ENCODE measurements at places on chromosomes 1 and 21. TPM values are rescaled to one million over a fixed set of nuclear protein-coding genes. Genes with fewer than 3 reads are reported as not detected.

The F13B gene
- total RNA-seq = not detected

The RGS8 gene
- total RNA-seq = 0.07 TPM

The MCOLN3 gene
- total RNA-seq = 10.6 TPM

The DCDC2B gene
- total RNA-seq = not detected

- H3K4me3 ChIP-seq = no peak overlapping the region
- H3K27ac ChIP-seq = no peak overlapping the region
- H3K27me3 ChIP-seq = no peaks in the 10 kb centered on the region
- no peaks in the 10 kb centered on the region for H3K36me3 ChIP-seq
- no peak for DNase-seq
These were observed 54.8 kb downstream of the OSBPL9 start for GRCh38 chr1:51671527-51672325.

- no peak for DNase-seq
- no peak overlapping the region for H3K4me3 ChIP-seq
- H3K36me3 ChIP-seq = no peaks in the 10 kb centered on the region
- no peaks in the 10 kb centered on the region for H3K27me3 ChIP-seq
- H3K27ac ChIP-seq = no peak overlapping the region
These were observed 101.0 kb upstream of the GUCA2B start for GRCh38 chr1:42052072-42052699.

GRCh38 chr1:16971341-16972188 lies 8.9 kb downstream of the MFAP2 start:
- peak; percentile 75 for DNase-seq
- no peak overlapping the region for H3K27ac ChIP-seq
- no peaks in the 10 kb centered on the region for H3K4me1 ChIP-seq
- H3K4me3 ChIP-seq = no peak overlapping the region
- peaks cover 11% of the 10 kb centered on the region for H3K36me3 ChIP-seq

DNA sequence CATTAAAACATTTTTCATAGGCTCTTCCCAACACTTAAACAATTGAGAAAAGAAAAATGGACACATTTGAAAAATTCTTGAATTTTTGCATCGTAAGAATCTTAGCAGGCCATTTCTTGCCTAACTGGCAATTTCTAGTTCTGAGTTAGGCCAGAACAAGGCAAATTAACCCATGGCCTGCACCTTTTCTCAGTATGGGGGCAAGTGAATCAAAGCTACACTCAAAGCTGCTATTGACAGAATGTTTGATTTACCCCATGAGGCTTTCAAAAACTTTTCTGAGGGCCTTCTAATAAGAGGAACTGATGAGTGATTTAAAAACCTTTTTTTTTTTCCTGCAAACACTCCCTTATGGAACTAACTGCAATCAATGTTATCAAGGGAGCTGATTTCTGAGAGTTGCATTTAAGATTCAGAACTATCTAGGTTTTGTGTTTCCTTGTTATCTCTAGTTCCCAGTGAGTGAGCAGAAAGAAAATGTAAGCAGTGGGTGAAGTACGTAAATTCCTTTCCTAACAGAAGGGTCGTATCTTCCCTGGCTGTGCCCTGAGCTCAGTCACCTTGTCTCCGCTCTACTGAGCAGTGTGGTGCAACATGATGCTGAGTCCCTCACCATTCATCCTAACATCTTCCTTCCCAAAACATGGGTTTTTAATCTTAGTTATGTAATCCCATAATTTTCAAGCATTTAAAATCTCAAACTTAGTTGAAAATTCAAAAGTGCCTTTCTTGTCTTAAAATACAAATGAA lies 353.7 kb downstream of the DPYD start:
- no peaks in the 10 kb centered on the region for H3K4me1 ChIP-seq
- H3K4me3 ChIP-seq = no peak overlapping the region
- no peaks in the 10 kb centered on the region for H3K36me3 ChIP-seq
- no peak for DNase-seq

- no peak for DNase-seq
- H3K27ac ChIP-seq = no peak overlapping the region
- H3K36me3 ChIP-seq = no peaks in the 10 kb centered on the region
- peaks cover 21% of the 10 kb centered on the region for H3K27me3 ChIP-seq
- peaks cover 7% of the 10 kb centered on the region for H3K4me1 ChIP-seq
These were observed 2.5 kb upstream of the RCSD1 start for GRCh38 chr1:167627615-167627864.

DNA sequence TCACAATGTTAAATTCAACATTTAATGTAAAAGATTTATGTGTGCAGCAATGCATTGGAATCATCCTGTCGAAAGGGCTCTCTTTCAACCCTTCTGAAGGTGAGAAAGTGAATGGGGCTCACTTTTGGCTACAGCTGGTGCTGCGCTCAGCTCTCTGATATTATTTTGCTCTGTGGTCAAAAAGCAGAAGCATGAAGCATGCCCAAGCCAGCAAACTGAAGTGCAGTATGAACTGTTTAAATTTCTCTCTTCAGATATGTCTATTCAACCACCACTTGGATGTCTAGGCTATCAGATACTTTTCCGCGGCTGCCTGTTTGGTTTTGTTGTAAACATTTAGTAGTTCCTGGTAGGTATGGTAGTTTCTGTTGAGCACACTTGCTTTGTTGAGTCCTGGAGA lies 216.9 kb upstream of the TMPRSS15 start:
- no peaks in the 10 kb centered on the region for H3K27me3 ChIP-seq
- no peak overlapping the region for H3K27ac ChIP-seq
- H3K4me1 ChIP-seq = no peaks in the 10 kb centered on the region

DNA sequence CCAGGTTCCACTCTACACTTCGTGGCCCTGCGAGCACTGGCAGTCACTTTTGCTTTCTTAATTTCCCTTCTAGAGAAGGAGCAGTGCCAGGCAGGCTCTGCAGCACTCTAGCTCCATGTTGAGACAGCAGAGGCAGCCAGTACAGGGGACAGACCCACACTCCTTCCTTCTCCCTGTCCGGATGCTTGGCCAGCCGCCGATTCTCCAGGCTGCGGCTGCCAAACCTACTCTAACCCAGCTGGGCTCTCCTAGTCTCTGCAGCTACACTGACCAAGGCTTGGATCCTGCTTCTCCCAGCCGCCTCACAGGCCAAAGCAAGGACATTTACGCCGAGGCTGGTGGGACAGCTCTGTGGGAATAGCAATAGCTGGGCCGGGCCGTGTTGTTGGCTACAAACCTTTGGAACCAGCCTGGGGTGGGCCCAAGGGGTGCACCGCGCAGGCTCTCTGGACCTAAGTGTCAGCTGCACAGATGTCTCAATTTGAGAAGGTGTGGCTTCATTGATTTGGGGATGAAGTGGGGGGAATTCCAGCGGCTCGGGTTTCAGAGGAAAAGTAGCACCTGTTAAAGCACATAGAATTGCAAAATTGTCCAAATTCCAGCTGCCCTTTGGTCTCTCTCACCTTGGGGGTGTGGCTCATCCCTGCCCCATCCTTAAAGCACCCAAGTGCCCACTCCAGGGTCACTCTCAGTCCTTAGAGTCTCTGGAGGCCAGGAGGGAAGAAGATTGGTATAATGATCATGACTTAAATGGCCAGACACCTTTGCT lies 3.2 kb downstream of the BARHL2 start:
- DNase-seq = peak; percentile 56
- no peak overlapping the region for H3K4me3 ChIP-seq
- H3K36me3 ChIP-seq = no peaks in the 10 kb centered on the region
- peaks cover 2% of the 10 kb centered on the region for H3K4me1 ChIP-seq

GRCh38 chr1:25898223-25899015 lies 7.8 kb downstream of the STMN1 start:
- H3K36me3 ChIP-seq = peaks cover 49% of the 10 kb centered on the region
- no peaks in the 10 kb centered on the region for H3K4me1 ChIP-seq
- H3K27ac ChIP-seq = no peak overlapping the region
- no peak overlapping the region for H3K4me3 ChIP-seq

- H3K36me3 ChIP-seq = no peaks in the 10 kb centered on the region
- no peak overlapping the region for H3K4me3 ChIP-seq
- DNase-seq = no peak
- no peaks in the 10 kb centered on the region for H3K4me1 ChIP-seq
- no peak overlapping the region for H3K27ac ChIP-seq
These were observed 28.7 kb downstream of the SYNJ1 start for GRCh38 chr21:32698971-32699693.

DNA sequence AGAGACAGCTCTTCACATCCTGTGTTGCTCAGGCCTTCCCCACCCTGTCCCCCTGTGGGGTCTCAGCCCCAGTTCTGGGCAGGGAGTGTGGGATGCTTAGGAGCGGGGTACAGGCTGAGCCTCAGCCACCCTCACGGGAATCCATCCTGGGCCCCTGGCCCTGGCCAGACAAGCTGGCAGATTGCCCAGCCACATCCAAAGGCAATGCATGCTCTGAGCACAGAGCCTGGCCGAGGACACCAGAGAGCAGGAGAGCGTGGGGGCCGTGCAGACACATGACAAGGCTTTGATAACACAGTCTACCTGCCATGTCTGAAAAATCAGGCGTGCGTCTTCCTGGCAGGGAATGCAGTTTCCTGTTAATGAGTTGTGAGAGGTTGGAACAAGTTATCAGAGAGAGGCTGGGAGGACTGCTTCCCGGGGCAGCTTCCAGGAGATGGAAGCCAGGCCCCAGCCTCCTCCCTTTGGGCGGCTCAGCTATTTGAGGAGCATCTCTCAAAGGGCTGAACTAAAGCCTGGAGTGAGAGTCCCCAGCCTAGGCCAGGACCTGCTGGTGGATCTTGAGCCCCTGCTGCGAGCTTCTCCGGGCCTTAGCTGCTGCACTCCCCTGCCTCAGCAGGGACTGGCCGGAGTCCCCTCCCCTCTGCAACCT lies 72.2 kb upstream of the SELENON start:
- no peaks in the 10 kb centered on the region for H3K27me3 ChIP-seq
- H3K4me3 ChIP-seq = no peak overlapping the region
- DNase-seq = no peak
- peaks cover 3% of the 10 kb centered on the region for H3K4me1 ChIP-seq
- H3K27ac ChIP-seq = no peak overlapping the region

DNA sequence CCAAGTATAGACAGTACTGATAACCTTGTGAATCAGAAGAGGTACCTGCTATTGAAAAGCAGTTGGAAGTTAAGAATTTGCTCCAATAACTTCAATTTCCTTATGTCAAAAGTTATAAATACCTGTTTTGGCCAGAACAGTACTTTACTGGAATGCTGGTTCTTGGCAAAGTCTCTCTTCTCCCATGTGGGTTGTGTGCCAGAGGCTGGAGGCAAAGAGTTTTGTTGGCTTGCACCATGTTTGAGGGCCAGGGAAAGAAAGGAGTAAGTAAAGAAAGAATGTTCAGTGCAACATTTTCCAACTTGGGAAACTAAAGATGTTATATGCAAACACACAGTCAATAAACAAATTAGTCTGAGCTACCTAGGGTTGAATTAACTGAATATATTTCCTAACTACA lies 67.0 kb upstream of the DYNLT5 start:
- no peaks in the 10 kb centered on the region for H3K27me3 ChIP-seq
- H3K27ac ChIP-seq = no peak overlapping the region
- no peak for DNase-seq
- H3K36me3 ChIP-seq = no peaks in the 10 kb centered on the region

- peaks cover 3% of the 10 kb centered on the region for H3K36me3 ChIP-seq
- no peaks in the 10 kb centered on the region for H3K27me3 ChIP-seq
- H3K4me3 ChIP-seq = no peak overlapping the region
- no peak for DNase-seq
- no peak overlapping the region for H3K27ac ChIP-seq
- no peaks in the 10 kb centered on the region for H3K4me1 ChIP-seq
These were observed 78.5 kb downstream of the HLCS start for GRCh38 chr21:36887963-36888362.

DNA sequence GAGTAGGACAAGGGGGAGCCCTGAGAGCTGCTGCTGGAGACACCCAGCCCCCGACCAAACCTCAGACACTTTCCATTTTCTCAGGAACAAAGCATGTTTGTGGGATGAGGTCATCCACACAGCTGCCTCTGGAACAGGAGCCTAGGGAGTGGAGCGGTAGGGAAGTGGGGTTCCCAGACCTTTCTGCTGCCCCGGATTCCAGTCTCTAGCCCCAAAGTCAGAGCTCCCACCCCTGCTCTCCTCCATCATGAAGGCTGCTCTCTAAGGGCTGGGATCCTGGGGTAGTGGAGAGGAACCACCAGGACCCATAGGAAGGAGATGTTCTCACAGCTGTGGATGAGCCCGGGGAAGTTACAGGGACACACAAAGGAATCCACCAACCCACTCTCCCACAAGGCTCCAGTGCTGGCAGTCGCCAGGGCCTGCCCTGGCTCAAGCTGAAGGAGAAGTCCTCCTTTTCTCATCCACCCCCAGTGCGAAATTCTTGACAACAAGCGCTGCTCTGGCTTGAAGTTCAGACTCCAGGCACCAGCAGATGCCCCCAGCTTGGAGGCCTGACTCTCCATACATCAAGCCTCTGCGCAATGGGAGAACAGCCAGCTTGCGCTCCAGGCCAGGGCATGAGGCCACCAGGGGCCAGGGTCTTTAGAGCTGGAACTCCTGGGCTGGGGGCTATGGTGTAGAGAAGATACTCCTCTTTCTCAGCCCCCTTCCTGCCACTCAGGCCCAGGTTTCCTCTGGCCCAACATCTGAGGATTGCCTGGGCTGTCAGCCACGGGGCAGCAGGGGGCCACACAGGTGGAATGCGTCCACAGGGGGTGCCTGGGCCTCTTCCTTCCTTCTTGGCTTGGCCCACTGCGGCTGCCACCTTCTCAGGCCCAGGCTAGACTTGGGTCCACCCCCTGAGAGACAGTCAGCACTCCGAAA lies 4.5 kb downstream of the FHL3 start:
- H3K27ac ChIP-seq = no peak overlapping the region
- no peaks in the 10 kb centered on the region for H3K27me3 ChIP-seq
- DNase-seq = peak; percentile 64
- peaks cover 22% of the 10 kb centered on the region for H3K36me3 ChIP-seq

- no peaks in the 10 kb centered on the region for H3K27me3 ChIP-seq
- H3K4me1 ChIP-seq = no peaks in the 10 kb centered on the region
These were observed 34.7 kb upstream of the L1TD1 start for GRCh38 chr1:62159940-62160348.

GRCh38 chr1:166133276-166133841 lies 33.4 kb downstream of the FAM78B start:
- H3K4me1 ChIP-seq = no peaks in the 10 kb centered on the region
- no peak for DNase-seq
- peaks cover 1% of the 10 kb centered on the region for H3K36me3 ChIP-seq
- H3K4me3 ChIP-seq = no peak overlapping the region
- H3K27me3 ChIP-seq = no peaks in the 10 kb centered on the region

DNA sequence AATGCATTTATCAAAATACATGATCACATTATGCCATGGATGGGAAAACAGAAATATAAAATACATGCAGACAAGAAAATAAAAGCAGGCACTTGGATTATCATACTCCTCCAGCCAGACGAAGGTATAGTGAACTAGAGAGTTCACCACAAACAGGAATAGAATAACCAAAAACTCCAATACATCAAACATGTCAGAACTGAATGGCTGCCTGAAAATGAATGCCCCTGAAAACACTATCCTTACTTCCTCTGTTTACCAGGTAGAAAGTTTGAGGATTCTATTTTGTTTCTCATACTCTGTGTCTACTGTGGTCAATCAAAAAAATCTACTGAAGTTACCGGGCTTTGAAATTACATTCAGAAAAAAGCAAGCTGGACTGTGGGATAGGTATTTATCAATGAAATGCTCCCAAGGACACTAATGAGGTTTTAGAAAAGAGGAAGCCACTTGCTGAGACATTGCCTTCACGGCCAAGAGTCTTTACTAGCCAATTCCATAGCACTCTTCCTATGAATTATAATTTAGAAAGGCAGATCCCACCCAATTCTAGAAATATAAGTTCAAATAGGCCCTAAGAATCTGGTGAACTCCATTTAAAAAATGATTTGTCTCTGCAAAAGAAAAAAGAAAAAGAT lies 197.7 kb downstream of the SMYD3 start:
- no peaks in the 10 kb centered on the region for H3K36me3 ChIP-seq
- no peaks in the 10 kb centered on the region for H3K27me3 ChIP-seq
- DNase-seq = no peak
- no peak overlapping the region for H3K27ac ChIP-seq
- H3K4me1 ChIP-seq = no peaks in the 10 kb centered on the region

GRCh38 chr1:223482766-223483165 lies 89.6 kb downstream of the CCDC185 start:
- H3K27ac ChIP-seq = no peak overlapping the region
- H3K4me3 ChIP-seq = no peak overlapping the region
- no peaks in the 10 kb centered on the region for H3K27me3 ChIP-seq
- no peak for DNase-seq

Data from H9 (cell line).